ENCODE measurements at places on chromosomes 12 and 14. TPM values are rescaled to one million over a fixed set of nuclear protein-coding genes. Genes with fewer than 3 reads are reported as not detected.
A peak's percentile ranks its signal among the peaks of the same experiment; 100 is the strongest.

The IGF1 gene
- 0.88 TPM for total RNA-seq

DNA sequence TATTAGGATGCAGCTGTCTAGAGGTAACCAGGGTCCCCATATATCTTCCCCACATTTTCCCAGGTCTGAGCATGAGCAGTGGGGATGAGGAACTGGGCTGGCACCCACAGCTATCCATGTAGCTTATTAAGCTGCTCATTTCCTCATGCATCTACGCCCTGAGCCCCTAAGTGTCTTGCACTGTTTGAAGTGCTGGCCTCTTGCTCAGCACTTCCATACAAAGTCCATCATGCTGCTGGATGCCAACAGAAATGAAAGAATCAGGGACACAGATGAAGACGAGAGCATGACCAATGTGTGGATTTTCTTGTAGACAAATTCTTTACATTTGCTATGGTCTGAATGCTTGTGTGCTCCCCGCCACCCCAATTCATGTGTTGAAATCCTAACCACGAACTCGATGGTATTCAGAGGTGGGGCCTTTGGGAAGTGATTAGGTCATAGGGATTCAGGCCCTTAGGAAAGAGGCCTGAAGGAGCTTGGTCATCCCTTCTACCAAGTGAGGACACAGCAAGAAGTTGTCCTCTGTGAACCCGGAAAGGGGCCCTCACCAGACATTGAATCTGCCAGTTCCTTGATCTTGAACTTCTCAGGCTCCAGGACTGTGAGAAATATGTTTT lies 54.5 kb downstream of the C12orf75 start:
- no peak for DNase-seq
- H3K27me3 ChIP-seq, result no peaks in the 10 kb centered on the region
- H3K4me3 ChIP-seq, result no peak overlapping the region
- no peaks in the 10 kb centered on the region for H3K36me3 ChIP-seq
- H3K4me1 ChIP-seq, result peaks cover 18% of the 10 kb centered on the region

DNA sequence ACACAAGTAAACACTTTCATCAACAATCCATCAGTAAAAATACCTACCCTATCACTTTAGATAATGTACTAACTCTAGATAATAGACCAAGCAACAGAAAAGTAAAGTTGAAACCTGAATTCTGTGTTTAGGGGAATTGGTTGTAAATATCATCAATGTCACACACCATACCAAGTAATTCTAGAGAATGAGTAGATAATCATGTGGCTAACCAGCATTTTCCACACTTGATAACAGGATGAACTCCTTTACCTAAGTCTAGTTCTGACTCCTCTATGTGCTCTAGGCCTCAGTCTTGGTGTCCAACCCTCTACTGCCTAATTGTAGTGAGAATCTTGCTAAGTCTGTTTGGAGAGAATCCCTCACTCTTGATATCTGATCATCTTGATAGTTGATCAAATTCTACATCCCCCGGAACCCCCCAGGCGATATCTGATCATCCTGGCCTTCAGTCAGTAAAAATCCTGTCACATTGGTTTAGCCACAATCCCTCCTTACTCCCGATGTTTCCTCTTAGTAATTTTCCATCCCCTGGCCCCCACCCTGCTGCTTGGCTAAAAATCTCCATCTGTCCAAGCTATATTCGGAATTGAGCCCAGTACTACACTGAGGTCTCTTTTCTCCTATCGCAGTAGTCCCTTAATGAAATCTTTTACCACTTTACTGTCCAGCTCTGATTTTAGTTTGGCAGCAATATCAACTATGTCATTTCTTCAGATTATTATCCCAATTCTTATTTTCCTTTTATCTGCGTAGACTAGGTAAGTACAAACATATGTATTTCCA lies 3.4 kb upstream of the SLCO1A2 start:
- H3K36me3 ChIP-seq, result no peaks in the 10 kb centered on the region
- no peak for DNase-seq
- no peaks in the 10 kb centered on the region for H3K27me3 ChIP-seq
- H3K4me3 ChIP-seq, result no peak overlapping the region
- H3K4me1 ChIP-seq, result no peaks in the 10 kb centered on the region

GRCh38 chr14:62015945-62016344 lies 253.7 kb downstream of the SNAPC1 start:
- H3K4me3 ChIP-seq, result no peak overlapping the region
- H3K36me3 ChIP-seq, result no peaks in the 10 kb centered on the region
- H3K27ac ChIP-seq, result no peak overlapping the region

- no peak for DNase-seq
- no peak overlapping the region for H3K27ac ChIP-seq
- no peak overlapping the region for H3K4me3 ChIP-seq
- no peaks in the 10 kb centered on the region for H3K27me3 ChIP-seq
- no peaks in the 10 kb centered on the region for H3K36me3 ChIP-seq
Observed at GRCh38 chr14:67417633-67418032, 5.7 kb upstream of the PLEK2 start.

DNA sequence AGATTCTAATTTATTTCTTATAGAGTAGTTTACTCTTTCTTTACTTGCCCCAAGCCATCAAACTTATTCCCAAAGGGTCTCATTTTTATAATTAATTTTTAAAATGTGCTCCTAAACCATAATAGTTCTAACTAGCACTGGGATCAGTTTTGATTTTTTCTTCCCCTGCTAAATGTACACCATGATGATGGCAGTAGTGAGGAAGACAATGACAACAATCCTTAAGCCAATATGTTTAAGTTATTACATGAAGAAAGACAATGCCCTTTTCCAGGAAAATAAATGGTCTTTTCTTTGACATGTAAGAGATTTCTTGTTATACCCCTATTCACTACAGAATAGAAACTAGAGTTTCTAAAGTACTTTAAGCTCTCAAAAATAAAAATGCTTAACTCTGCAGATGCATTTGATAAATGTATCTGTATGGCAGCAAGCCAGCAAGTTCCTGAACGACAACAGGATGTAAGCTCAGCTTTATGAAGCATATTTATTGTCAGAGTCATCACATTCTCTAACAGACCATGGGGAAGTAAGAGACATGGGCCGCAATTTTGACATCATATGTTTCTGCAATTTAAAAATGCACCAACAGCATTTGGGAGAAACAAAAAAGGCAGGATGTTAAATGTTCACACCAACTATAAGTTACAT lies 36.0 kb upstream of the SNX6 start:
- H3K27me3 ChIP-seq, result no peaks in the 10 kb centered on the region
- peak overlapping the region; percentile 55 for H3K27ac ChIP-seq
- peak; percentile 90 for DNase-seq
- H3K4me3 ChIP-seq, result no peak overlapping the region

DNA sequence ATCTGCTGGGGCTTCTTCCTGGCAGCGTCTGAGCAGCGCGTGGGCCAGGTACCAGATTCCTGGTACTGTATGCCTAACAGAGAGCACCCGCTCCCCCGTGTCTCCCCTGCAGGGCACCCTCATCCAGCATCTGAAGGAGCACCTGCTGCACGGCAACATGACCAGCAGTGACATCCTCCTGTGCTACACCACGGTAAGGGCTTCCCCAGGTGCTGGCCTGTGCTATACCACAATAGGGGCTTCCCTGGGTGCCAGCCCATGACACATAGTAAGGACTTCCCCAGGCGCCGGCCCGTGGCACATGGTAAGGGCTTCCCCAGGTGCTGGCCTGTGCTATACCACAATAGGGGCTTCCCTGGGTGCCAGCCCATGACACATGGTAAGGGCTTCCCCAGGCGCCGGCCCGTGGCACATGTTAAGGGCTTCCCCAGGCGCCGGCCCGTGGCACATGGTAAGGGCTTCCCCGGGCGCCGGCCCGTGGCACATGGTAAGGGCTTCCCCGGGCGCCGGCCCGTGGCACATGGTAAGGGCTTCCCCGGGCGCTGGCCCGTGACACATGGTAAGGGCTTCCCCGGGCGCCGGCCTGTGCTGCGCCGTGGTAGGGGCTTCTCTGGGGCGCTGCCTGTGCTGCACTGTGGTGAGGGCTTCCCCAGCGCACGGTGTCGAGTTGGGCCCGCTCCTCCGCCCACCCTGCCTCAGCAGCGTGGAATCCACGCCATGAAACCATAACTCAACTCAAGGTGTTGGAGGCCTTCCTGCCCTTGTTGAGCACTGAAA lies 49.3 kb downstream of the AACS start:
- H3K4me1 ChIP-seq, result no peaks in the 10 kb centered on the region
- H3K27ac ChIP-seq, result no peak overlapping the region
- no peak for DNase-seq

DNA sequence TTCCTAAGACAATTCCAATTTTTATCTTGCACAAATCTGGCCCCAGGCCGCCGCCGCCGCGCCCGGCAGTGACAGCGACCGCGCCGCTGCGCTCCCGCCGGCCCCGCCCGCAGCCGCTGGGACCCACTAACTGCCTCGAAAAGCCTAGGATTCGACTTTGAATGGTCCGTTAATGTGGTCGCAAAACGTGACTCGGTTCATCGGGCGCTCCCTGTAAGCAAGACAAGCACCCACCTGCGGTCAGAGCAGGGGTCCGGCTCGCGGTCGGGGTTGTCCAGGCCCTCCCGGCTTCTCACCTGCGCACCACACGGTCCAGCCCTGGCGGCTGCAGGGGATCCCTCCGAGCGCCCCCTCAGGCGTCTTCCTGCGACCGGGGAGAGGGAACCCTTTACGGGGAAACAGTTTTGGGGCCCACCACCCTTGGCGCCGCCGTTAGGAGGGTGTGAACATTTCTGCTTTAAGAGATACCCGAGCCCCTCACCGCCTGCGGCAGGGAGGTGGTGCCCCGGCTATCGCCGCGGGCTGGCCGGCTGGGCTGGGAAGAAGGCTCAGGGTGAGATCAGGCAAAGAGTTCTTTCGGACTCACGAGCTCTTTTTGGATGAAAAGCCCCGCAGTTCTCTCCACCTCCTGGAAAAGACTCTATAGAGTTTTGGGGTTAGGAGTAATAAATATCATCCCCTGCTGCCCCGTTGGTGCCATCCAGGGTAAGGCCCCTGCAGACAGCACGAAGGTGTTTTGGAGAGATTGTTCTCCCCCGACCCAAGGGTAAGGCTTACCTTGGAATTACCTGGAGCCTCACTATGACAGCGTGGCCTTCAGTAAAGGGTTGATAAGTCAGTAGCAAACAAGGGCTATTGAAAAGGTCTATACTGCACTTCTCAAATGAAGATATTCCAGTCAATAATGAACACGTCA lies 13.6 kb upstream of the FOXJ2 start:
- H3K4me1 ChIP-seq, result no peaks in the 10 kb centered on the region
- H3K27ac ChIP-seq, result no peak overlapping the region
- H3K27me3 ChIP-seq, result peaks cover 34% of the 10 kb centered on the region
- no peaks in the 10 kb centered on the region for H3K36me3 ChIP-seq
